ENCODE measurements at places on chromosomes 4 and X.

DNA sequence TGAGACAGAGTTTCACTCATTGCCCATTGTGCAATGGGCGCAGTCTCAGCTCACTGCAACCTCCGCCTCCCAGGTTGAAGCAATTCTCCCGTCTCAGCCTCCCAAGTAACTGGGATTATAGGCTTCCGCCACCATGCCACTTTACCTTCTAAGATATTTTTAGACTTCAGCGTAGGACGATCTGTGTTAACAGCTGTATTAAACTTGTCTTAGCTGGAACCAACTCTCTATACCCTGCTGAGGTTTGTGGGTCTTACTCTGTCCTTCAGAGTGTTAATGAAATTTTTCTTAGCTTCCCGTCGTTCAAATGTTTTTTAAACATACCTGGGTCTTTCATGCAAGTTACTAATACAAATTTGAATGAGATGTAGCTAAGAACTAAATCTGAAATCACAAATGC is 14.7 kb downstream of the TMEM165 start:
- H3K36me3 ChIP-seq = peaks cover 12% of the 10 kb centered on the region
- H3K27ac ChIP-seq = peak overlapping the region; percentile 80
- H3K27me3 ChIP-seq = no peaks in the 10 kb centered on the region
- peaks cover 21% of the 10 kb centered on the region for H3K4me1 ChIP-seq
- H3K4me3 ChIP-seq = no peak overlapping the region

DNA sequence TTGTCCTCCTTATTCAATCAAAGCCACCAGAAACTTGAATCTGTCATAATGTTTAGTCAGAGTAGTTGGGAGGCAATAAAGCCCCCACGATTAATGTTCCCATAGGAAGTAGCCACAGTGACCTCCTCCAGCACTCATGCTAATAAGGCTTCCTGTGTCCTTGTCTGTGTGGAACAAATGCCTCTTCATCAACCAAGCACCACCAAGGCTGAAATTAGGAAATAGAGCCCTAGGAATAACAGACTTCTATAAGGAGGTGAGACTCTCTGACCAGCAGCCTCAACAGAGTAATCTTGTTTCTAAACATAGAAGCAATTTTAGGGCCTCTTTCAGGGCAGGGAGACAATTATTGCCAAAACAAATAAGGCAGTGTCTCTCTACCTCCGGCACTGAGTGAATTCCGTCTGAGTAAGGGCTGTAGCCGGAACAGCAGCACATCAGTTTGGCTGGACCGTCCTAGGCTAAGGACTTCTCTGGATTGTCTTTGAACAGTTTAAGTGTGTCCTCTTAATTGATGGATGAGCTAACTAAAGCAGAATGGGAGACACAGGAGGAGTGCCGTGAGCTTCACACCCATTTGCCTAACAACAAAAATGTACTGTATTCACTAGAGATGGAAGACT is 329.2 kb upstream of the HAND2 start:
- H3K4me1 ChIP-seq = no peaks in the 10 kb centered on the region
- H3K27me3 ChIP-seq = no peaks in the 10 kb centered on the region
- no peak overlapping the region for H3K4me3 ChIP-seq
- DNase-seq = no peak
- H3K36me3 ChIP-seq = no peaks in the 10 kb centered on the region
- H3K27ac ChIP-seq = no peak overlapping the region

GRCh38 chr4:90486346-90486745 is 359.2 kb downstream of the CCSER1 start:
- H3K27me3 ChIP-seq = no peaks in the 10 kb centered on the region
- H3K27ac ChIP-seq = no peak overlapping the region
- H3K4me3 ChIP-seq = no peak overlapping the region
- DNase-seq = no peak
- H3K36me3 ChIP-seq = peaks cover 27% of the 10 kb centered on the region

GRCh38 chr4:67762086-67762485 is 7.9 kb upstream of the GNRHR start:
- H3K36me3 ChIP-seq = peaks cover 9% of the 10 kb centered on the region
- H3K4me1 ChIP-seq = peaks cover 6% of the 10 kb centered on the region
- DNase-seq = no peak
